ENCODE measurements at places on chromosomes 5 and 9. TPM values are rescaled to one million over a fixed set of nuclear protein-coding genes. Genes with fewer than 3 reads are reported as not detected.
A peak's percentile ranks its signal among the peaks of the same experiment; 100 is the strongest.

IL3 gene
- not detected for polyA plus RNA-seq

DNA sequence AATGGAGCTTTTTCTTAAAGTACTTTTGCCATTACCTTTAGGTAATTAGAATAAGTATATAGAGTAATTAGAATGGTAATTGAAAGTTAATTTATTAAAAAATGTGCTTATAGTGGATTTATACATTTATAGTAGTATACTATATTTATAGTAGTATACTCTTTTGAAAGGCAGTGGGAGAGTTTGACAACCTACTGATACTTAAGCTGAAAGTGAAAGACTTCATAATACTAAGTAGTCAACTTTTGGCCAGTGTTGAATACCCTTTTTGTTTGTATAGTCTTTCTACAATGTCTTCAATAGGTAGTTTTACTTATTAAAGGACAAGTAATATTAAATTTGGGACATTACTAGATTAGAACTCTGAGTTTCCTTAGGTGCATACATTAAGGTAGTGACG is 12.9 kb downstream of the SREK1 start:
- H3K4me3 ChIP-seq: no peak overlapping the region
- no peaks in the 10 kb centered on the region for H3K27me3 ChIP-seq
- peaks cover 25% of the 10 kb centered on the region for H3K36me3 ChIP-seq
- H3K4me1 ChIP-seq: no peaks in the 10 kb centered on the region

DNA sequence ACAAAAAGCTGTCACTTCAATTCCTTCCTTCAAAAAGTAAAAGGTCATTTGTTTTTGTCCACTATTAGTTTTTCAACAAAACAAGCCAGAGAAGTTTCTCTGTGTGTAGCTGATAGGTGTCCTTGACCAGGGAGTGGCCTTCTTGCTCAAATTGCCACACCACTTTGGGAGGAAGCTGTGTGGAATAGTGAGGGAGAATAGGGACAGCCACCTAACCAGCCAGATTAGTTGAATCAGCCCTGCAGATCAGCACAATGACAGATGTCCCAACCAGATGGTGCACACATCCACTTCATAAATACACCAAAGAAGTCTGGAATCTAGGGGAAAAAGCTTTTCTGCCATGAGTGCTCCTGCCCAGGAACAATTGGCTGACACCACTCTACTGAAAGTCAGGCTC is 37.2 kb downstream of the NREP start:
- H3K4me1 ChIP-seq: no peaks in the 10 kb centered on the region
- H3K4me3 ChIP-seq: no peak overlapping the region
- H3K36me3 ChIP-seq: no peaks in the 10 kb centered on the region
- no peak for DNase-seq
- no peak overlapping the region for H3K27ac ChIP-seq

ZNF454 gene
- polyA plus RNA-seq: not detected

GRCh38 chr9:76657265-76657664 is 107.0 kb upstream of the PCA3 start:
- no peaks in the 10 kb centered on the region for H3K27me3 ChIP-seq
- peaks cover 13% of the 10 kb centered on the region for H3K4me1 ChIP-seq
- H3K4me3 ChIP-seq: no peak overlapping the region
- DNase-seq: no peak

CDC26 gene
- polyA plus RNA-seq: 185 TPM

- no peak overlapping the region for H3K4me3 ChIP-seq
- no peaks in the 10 kb centered on the region for H3K4me1 ChIP-seq
- H3K27me3 ChIP-seq: no peaks in the 10 kb centered on the region
- DNase-seq: no peak
Observed at GRCh38 chr5:93399675-93400074, 181.3 kb downstream of the NR2F1-AS1 start.

GRCh38 chr9:101269591-101270283 is 115.1 kb downstream of the BAAT start:
- no peaks in the 10 kb centered on the region for H3K27me3 ChIP-seq
- no peak overlapping the region for H3K4me3 ChIP-seq
- no peak overlapping the region for H3K27ac ChIP-seq
- no peaks in the 10 kb centered on the region for H3K36me3 ChIP-seq
- no peak for DNase-seq

DNA sequence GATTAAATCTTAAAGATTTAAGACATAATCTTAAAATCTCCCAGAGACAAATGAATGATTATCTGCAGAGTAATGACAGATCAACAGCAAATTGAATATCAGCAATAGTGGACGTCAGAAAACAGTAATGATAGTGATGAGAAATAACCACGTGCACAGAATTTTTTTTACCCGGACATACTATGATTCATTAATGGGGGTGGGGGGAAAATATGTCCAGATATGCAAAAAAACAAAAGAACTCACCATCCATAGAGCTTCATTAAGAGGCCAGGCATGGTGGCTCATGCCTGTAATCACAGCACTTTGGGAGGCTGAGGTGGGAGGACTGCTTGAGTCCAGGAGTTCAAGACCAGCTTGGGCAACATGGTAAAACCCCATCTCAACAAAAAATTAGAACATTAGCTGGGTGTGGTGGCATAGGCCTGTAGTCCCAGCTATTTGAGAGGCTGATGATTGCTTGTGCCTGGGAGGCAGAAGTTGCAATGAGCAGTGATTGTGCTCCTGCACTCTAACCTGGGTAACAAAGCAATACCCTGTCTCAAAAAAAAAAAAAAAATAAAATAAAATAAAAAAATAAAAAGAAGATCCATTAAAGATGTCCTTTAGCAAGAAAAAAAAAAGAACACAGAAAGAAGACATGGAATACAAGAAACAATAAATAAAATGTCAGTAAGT is 30.9 kb upstream of the SHOC1 start:
- H3K4me3 ChIP-seq: no peak overlapping the region
- no peaks in the 10 kb centered on the region for H3K4me1 ChIP-seq
- DNase-seq: no peak
- H3K36me3 ChIP-seq: no peaks in the 10 kb centered on the region
- no peaks in the 10 kb centered on the region for H3K27me3 ChIP-seq

GRCh38 chr5:157961176-157961575 is 102.2 kb upstream of the CLINT1 start:
- H3K27ac ChIP-seq: no peak overlapping the region
- no peaks in the 10 kb centered on the region for H3K36me3 ChIP-seq
- H3K4me1 ChIP-seq: no peaks in the 10 kb centered on the region
- no peak for DNase-seq
- no peaks in the 10 kb centered on the region for H3K27me3 ChIP-seq

DNA sequence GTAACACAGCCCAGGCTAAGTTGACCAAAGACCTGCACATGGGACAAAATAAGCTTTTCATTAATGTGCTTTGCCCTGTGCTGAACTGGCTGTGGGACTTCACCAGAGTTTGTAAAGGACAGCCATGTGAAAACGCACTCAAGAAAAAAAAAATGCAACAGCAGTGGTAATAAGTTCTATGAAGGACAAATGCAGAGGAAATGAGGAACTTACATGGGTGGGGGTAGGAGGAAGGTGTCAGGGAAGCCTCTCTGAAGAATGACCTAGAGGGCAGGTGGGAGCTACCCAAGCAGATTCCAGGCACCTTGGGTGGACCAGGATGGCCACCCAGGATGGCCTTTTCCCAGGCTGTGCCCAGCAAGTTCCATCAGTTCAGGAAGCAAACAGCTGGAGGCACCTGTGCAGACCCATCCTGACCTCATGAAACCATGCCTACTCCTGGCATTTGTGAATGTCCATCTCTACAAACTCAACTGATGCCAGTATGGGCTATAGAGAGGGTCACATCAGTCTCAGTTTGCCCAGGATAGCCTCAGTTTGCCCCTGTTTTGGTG is 6.7 kb upstream of the PHF2 start:
- H3K36me3 ChIP-seq: no peaks in the 10 kb centered on the region
- no peak overlapping the region for H3K4me3 ChIP-seq
- no peak for DNase-seq
- H3K4me1 ChIP-seq: peaks cover 10% of the 10 kb centered on the region

ZNF782 gene
- 1.5 TPM for polyA plus RNA-seq

SH3RF2 gene
- not detected for polyA plus RNA-seq

JAKMIP2 gene
- 0.18 TPM for polyA plus RNA-seq

FREM1 gene
- not detected for polyA plus RNA-seq

- H3K27me3 ChIP-seq: no peaks in the 10 kb centered on the region
- H3K4me3 ChIP-seq: no peak overlapping the region
- no peaks in the 10 kb centered on the region for H3K4me1 ChIP-seq
Observed at GRCh38 chr5:138515556-138516245, 27.3 kb downstream of the ETF1 start.

ZNF300 gene
- 0.15 TPM for polyA plus RNA-seq

DNA sequence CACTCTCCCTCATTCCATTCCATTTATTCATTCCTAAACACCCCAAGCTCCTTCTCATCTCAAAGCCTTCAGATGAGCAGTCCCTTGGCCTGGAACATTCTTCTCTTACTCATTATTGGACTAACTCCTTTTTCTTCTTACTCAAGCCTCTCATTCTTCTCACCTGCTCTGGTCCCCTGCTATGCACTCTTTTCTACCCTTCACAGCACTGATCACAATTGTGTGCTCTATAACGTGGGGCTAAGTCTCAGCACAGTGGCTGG is 212.4 kb downstream of the MAPKAP1 start:
- H3K27me3 ChIP-seq: no peaks in the 10 kb centered on the region
- no peaks in the 10 kb centered on the region for H3K36me3 ChIP-seq
- no peak overlapping the region for H3K4me3 ChIP-seq
- DNase-seq: no peak

F2RL2 gene
- polyA plus RNA-seq: 0.46 TPM

GRCh38 chr9:17813798-17814197 is 234.9 kb downstream of the SH3GL2 start:
- no peaks in the 10 kb centered on the region for H3K4me1 ChIP-seq
- no peaks in the 10 kb centered on the region for H3K36me3 ChIP-seq
- H3K4me3 ChIP-seq: no peak overlapping the region
- H3K27me3 ChIP-seq: no peaks in the 10 kb centered on the region
- no peak for DNase-seq

GABRA1 gene
- not detected for polyA plus RNA-seq

GRCh38 chr5:55997742-55998351 is 3.1 kb upstream of the IL6ST start:
- peaks cover 8% of the 10 kb centered on the region for H3K36me3 ChIP-seq
- H3K27me3 ChIP-seq: no peaks in the 10 kb centered on the region
- no peak for DNase-seq
- H3K27ac ChIP-seq: no peak overlapping the region
- peaks cover 8% of the 10 kb centered on the region for H3K4me1 ChIP-seq

DNA sequence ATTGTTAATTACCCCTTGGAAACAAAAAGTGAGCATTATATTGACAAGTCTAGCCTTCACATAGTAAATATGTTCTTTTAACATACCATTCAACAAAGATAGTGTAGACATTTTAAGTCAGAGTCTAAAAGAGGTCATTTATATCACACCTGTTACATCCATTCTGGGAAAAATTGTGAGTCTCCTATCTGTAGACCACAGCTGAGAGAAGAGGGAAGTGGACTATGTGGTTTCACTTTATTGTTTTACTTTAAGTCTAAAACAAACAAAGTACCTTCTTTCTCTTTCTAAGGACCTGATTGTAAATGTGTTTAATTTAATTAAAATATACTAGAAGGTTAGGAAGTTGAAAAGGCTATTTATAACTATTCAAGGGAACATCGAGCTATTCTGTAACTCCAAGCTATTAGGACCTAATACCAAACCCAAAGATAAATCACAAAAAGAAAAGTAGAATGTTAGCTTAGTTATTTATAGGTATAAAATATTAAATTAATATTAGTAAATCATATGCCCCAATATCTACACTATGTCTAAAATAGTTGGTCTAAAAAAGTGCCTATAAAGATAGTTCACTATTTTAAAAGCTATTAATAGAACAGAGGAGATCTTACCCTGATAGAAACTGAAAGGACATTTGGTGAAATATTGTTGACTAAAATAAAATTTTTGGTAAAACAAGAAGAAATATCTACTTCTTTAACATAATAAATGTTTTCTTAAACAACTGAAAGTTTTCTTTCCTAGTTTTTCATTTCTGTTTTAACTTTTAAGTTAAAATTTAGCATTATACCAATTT is 134.9 kb downstream of the TMEM167A start:
- H3K4me1 ChIP-seq: no peaks in the 10 kb centered on the region
- no peaks in the 10 kb centered on the region for H3K36me3 ChIP-seq
- DNase-seq: no peak
- H3K4me3 ChIP-seq: no peak overlapping the region
- H3K27ac ChIP-seq: no peak overlapping the region

GRCh38 chr5:82417776-82418607 is 139.8 kb upstream of the RPS23 start:
- H3K4me3 ChIP-seq: no peak overlapping the region
- no peaks in the 10 kb centered on the region for H3K27me3 ChIP-seq
- no peaks in the 10 kb centered on the region for H3K36me3 ChIP-seq
- DNase-seq: no peak
- no peaks in the 10 kb centered on the region for H3K4me1 ChIP-seq

- no peaks in the 10 kb centered on the region for H3K4me1 ChIP-seq
- no peak overlapping the region for H3K27ac ChIP-seq
Observed at GRCh38 chr9:136773386-136774044, 9.2 kb upstream of the LCN15 start.

GRCh38 chr5:107496466-107496865 is 174.3 kb downstream of the EFNA5 start:
- H3K36me3 ChIP-seq: no peaks in the 10 kb centered on the region
- no peak for DNase-seq
- no peak overlapping the region for H3K27ac ChIP-seq
- H3K27me3 ChIP-seq: no peaks in the 10 kb centered on the region
- H3K4me3 ChIP-seq: no peak overlapping the region
- H3K4me1 ChIP-seq: no peaks in the 10 kb centered on the region

- H3K36me3 ChIP-seq: no peaks in the 10 kb centered on the region
- H3K4me3 ChIP-seq: no peak overlapping the region
- no peak overlapping the region for H3K27ac ChIP-seq
Observed at GRCh38 chr9:127522727-127523126, 71.4 kb downstream of the LRSAM1 start.

DNA sequence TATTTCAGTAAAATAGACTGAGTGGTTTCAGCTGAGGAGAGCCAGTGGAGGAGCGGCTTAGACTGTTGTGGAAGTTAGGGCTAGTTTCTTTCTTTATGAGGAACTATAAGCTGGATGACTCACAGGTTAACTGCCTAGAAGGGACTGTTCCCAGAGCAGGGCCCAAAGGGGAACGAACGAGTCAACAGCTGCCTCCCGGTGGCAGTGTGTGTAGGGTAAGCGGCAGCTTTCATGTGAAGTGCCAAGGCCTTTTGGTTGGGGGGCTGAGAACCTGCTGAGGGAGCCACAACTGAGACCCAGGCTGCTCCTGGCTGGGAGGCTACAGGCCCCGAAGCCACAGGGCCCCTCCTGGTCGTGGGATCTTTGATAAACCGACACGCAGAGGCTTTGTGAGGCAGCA is 7.0 kb downstream of the SQSTM1 start:
- peaks cover 7% of the 10 kb centered on the region for H3K4me1 ChIP-seq
- H3K27ac ChIP-seq: no peak overlapping the region
- no peaks in the 10 kb centered on the region for H3K27me3 ChIP-seq
- H3K36me3 ChIP-seq: peaks cover 23% of the 10 kb centered on the region
- H3K4me3 ChIP-seq: no peak overlapping the region

GRCh38 chr9:14715102-14715501 is 7.4 kb downstream of the CER1 start:
- no peaks in the 10 kb centered on the region for H3K27me3 ChIP-seq
- no peaks in the 10 kb centered on the region for H3K36me3 ChIP-seq
- DNase-seq: no peak
- no peaks in the 10 kb centered on the region for H3K4me1 ChIP-seq
- H3K4me3 ChIP-seq: no peak overlapping the region

TMEM174 gene
- polyA plus RNA-seq: not detected

GRCh38 chr9:87464110-87464991 is 33.3 kb upstream of the DAPK1 start:
- no peaks in the 10 kb centered on the region for H3K36me3 ChIP-seq
- peak; percentile 23 for DNase-seq
- H3K4me3 ChIP-seq: no peak overlapping the region
- H3K27me3 ChIP-seq: no peaks in the 10 kb centered on the region

GRCh38 chr9:107883496-107884124 is 394.0 kb upstream of the KLF4 start:
- no peaks in the 10 kb centered on the region for H3K27me3 ChIP-seq
- H3K4me3 ChIP-seq: no peak overlapping the region
- H3K36me3 ChIP-seq: no peaks in the 10 kb centered on the region
- DNase-seq: no peak
- no peaks in the 10 kb centered on the region for H3K4me1 ChIP-seq

All from naive thymus-derived CD4-positive, alpha-beta T cell (primary cell).